ENCODE measurements at places on chromosomes 4 and X.
A peak's percentile ranks its signal among the peaks of the same experiment; 100 is the strongest.

DNA sequence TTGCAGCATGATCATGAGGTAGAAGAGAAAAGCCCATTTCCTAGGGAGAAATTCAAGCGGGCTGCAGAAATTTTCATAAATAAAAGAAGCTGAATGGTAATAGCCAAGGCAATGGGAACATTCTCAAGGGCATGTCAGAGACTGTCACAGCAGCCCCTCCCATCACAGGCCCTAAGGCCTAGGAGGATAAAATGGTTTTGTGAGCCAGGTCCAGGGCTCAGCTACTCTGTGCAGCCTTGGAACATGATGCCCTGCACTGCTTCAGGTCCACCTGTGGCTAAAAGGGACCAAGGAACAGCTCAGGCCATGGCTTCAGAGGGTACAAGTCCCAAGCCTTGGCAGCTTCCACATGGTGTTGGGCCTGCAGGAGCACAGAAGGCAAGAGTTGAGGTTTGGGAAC is 93.3 kb downstream of the DACH2 start:
- DNase-seq, result no peak

DNA sequence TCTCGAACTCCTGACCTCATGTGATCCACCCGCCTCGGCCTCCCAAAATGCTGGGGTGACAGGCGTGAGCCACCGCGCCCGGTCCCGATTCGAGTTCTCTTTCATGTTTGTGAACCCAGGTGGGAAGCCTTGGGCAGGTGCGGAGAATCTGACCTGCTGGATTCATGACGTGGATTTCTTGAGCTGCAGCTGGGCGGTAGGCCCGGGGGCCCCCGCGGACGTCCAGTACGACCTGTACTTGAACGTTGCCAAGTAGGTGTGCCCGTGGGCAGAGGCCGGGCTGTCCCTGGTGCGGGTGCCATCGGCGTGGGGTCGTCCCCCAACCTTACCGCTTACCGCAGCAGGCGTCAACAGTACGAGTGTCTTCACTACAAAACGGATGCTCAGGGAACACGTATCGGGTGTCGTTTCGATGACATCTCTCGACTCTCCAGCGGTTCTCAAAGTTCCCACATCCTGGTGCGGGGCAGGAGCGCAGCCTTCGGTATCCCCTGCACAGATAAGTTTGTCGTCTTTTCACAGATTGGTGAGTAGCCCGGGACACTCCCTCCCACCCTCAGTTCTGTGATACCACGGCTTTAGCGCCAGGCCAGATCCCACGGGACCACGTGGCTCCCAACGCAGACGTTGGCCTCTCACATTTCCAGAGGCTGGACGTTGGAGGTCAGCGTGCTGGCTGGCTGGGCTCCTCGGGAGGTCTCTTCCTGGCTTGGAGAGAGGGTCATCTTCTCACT is 15.6 kb downstream of the IL3RA start:
- DNase-seq, result no peak

DNA sequence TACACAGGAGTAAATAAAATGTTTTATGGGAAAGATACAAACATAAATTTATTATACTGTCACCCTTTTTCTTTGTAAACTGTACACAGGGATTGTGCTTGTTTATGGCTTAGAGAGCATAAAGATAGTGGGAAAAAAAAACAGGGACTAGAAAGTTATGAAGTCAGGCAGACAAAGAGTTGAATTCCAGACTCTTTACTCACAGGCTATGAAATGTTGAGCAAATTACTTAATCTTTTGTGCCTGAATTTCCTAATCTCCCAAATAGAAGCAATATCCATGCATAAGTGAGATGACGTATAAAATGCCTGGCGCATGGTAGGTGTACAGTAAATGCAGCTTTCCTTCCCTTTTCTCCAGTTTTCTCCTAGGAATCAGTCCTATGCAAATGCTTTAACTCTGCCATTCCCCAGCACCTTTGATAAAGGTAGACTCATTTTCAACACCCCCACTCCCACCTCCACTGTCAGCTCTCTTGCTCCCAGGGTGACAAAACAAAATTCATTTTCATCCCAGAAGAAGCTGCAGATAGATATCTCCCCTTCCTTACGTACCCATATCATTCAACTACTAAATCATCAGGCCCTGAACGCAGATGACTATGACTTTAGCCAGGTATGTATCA is 44.5 kb upstream of the BTC start:
- DNase-seq, result no peak

DNA sequence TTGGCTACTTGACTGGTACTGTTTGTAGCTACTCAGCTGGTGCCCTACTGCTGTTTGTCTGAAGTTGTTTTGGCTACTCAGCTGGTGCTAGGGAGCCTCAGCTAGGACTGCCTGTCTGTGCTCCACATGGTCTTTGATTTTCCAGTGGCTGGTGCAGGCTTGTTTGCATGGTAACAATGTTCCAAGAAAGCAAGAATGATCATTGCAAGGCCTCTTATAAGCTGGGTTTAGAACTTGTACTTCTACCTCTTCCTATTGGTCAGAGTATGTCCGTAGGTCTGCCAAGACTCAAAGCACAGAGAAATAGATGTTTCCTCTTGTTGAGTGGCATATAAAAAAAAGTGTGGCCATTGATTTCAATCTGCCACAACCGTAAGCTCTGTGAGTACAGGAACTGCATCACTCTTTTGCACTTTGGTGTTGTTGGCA is 17.6 kb downstream of the NFKB1 start:
- DNase-seq, result no peak

- DNase-seq, result no peak
Measured at GRCh38 chr4:122657553-122657952, 36.7 kb upstream of the IL21 start.

GRCh38 chr4:31236020-31236638 is 516.0 kb downstream of the PCDH7 start:
- no peak for DNase-seq

GRCh38 chr4:2811830-2812611 is 19.1 kb downstream of the SH3BP2 start:
- DNase-seq, result peak; percentile 54

DNA sequence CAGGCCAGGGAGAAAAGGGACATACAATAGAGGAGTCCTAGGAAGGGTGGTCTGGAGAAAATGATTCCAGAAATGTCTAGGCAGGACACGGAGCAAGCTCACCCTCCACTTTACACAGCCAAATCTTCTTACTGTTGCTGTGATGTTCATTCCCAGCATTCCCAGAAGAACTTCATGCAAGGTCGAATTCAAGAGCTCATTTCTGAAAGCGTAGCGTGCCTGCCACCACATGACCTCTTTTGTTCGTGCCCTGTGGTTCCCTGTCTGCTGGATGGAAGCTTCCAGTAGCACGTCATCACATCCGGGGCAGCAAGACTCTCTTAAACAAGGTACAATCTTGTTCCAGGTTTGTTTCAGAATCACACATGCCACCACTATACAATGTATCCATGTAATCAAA is 57.8 kb downstream of the FAM184B start:
- DNase-seq, result no peak

DNA sequence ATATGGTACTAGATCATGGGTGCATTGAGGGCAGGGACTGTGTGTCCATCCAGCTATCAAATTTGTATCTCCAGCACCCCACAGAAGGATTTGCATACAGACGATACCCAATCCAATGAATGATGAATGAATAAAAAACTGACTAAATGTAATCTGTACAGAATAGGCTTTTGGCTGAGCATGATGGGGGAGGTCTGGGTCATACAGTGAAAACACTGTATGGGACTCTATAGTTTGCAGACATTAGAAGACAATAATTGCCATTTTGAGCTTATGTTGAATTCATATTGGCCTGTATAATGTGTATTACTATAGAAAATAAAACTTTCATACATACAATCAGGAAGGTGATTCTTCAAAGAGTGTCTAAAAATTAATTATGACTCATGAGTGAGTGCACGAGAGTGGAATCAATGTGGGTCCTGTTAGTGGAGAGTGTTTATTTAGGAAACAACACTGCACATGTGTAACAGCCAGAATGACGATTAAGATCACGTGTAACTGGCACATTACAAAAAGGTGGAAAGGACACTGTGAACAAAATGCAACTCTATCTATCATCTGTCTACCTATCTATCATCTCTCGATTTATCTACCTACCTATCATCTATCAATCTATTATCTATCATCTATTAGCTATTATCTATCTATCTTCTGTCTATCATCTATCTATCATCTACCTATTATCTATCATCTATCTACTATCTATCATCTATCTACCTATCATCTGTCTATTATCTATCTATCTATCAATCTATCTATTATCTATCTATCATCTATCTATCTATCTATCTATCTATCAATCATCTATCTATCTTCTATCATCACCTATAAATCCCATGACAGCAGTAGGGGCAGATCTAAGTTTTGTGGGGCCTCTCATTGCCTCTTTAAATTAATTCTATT is 201.3 kb downstream of the PTTG2 start:
- DNase-seq, result no peak

DNA sequence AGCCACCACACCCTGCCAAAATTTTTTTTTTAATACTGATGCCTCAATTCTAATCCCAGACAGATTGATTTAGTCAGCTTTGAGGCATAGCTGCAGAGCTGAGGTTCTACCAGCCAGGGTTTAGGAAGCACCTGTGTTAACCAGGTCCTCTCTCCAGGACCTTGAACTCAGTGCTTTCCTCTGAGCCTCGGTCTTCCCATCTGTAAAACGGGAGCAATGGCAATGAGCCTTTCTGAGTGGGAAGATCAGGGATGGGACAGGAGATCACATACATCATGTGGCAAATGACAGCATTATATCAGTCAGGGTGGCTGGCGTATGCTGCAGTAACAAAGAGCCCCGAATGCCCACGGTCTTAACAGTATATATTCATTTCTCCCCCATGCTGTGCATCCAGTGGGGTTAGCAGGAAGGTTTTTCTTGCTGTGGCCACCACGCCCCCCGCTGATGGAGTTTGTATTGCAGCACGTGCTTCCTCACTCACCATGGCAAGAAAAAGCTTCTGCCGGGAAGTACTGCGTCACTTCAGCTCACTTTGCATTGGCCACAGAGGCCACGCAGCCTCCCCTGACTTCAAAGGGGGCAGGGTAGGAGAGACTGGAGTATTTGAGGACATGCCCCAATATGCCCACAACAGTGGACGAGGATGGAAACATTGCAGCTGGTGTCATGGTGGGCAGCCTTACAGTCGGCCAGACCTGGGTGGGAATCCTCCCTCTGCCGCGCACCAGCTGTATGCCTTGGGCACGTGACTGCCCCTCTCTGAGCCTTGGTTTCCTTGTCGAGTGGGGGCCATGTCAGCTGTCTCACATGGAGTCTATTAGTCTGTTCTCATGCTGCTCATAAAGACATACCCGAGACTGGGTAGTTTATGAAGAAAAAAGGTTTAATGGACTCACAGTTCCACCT is 24.1 kb upstream of the MRFAP1 start:
- DNase-seq, result no peak

DNA sequence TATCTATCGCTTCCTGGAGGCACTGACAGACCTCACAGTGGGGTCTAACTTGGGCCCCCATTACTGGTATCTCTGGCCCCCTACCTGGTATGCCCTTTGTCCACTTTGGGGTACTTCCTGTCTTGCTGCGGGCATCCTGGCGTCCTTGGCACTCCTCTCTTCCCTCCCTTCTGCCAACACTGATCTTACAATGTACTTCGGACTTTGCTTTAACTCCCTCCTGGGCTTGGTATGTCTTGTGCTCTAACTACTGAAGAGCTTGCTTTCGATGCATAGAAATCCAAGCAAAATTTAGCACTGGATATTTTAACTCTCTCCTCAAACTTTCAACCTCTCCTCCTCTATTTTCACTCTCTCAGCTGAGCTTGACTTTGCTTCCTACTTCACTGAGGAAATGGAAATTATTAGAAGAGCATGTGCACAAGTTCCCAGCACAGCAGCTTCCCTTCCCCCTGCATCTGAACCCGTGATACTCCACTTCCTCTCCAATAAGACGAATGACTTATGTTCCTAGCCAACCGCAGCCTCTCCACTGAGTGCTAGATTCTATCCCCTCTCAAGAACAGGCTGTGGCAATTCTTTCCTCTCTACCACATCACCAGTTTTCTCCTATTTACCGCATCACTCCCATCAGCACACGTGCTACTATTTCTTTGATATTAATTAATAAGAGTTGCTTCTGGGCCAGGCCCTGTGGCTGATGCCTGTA is 52.9 kb downstream of the SUPT20HL2 start:
- no peak for DNase-seq

GRCh38 chr4:149120331-149121022 is 678.3 kb upstream of the NR3C2 start:
- no peak for DNase-seq

DNA sequence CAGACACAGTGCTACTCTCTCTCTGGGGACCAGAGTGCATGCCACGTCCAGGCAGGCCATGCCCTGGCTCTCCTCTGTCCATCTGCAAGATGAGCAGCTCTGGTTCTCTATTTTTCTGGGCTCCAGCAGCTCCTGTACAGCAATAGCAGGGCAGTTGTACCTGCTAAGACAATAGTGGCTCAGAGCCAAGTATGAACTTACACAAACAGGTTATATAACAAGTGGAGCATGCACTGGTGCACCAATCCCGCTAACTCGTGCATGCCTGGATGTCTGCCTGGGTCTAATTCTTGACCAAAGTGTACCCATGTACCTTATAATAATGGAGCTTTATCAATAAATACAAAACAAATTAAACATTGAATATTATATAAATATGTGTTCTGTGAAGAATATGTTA is 392.3 kb downstream of the CENPC start:
- DNase-seq, result no peak

GRCh38 chrX:133633162-133633561 is 217.9 kb upstream of the GPC4 start:
- no peak for DNase-seq

- no peak for DNase-seq
Measured at GRCh38 chr4:171924746-171925376, 111.7 kb downstream of the GALNTL6 start.

DNA sequence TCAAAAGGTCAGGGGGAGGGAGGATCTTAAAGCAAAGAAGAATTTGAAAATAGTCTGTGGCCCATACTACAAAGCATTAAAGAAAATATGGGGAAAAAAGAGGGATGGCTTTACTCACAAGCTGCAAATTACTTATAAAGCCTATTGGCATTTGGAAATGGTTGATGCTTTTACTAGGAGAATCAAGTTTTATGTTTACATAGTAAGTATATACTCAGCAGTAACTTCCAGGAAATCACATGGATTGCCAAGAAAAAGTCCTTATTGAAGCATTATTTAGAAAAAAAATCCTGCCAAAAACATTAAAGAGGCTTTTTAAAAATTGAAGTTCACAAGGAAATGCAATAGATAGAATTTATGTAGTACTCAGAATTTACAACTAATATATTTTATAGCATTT is 8.4 kb upstream of the SH3RF1 start:
- no peak for DNase-seq

DNA sequence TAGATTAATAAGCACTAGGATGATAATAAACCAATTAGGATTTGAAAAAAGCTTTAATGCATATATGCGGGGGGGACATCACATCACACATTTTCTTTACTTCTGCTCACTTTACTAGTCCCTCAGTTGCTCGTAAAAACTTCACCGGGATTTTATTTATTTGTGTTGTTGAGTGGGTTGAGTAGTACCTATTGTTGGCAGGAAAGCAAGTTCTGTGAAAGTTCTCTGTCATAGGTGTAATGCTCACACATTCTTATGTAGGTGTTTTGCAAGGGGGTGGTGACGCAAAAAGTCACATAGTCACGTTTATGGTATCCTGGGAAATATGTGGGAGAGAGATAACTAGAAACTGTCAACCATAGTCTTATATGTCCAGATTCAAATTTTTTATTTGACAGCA is 65.3 kb downstream of the PDLIM5 start:
- DNase-seq, result no peak
